ENCODE measurements at places on chromosomes 4 and X.

- no peak for DNase-seq
These were observed 7.4 kb upstream of the RENBP start for GRCh38 chrX:153951683-153952372.

DNA sequence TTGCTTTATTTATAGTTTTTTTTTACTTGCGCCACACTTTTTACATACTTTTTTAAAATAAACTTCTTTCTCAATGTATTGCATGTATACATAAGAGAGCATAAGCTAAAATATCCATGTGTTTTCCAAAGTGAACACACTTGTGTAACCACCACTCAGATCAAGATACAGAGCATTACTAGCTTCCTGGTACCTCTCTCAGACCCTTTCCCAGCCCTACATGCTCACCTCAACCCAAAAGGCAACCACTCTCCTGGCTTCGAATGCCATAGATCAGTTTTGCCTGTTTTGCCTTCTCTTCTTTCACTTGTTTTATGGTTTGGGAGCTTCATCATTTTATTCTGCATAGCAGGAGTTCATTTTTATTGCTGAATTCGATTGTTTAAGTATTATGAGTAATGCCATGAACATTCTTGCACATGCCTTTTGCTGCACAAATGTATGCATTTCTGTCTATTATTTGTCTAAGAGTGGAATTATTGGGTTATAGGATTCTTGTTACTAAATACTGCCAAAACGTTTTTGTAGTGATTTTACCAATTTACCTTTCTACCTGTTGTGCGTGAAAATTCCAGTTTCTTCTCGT lies 45.9 kb upstream of the NUDT6 start:
- DNase-seq: no peak

DNA sequence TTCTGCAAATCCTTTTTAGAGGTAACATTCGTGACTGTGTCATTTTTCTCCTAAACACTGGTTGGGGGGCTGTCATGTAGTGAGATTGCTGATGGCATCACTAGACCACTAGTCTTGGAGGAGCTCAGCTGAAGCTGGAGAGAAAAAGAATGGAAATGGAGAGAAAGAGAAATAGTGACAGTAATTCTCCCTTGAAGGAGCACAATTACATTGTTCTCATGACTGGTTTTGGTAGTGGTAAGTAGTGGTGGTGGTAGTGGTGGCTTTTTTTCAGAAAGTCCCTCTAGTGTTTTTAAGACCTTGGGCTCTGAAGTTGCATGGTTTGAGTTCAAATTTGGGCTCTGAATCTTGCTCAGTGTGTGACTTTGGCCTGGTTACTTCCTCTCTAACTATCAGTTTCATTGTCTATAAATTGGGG lies 99.8 kb downstream of the LARP7 start:
- no peak for DNase-seq

- DNase-seq: no peak
These were observed 14.1 kb downstream of the NOP14 start for GRCh38 chr4:2948895-2949781.

- no peak for DNase-seq
These were observed 1.5 kb downstream of the CCNG2 start for GRCh38 chr4:77158487-77158861.

GRCh38 chr4:86661006-86661405 lies 66.9 kb downstream of the PTPN13 start:
- no peak for DNase-seq

- no peak for DNase-seq
These were observed 2352.3 kb downstream of the PCDH7 start for GRCh38 chr4:33072298-33073089.
